ENCODE measurements at places on chromosomes 2 and 18. TPM values are rescaled to one million over a fixed set of nuclear protein-coding genes. Genes with fewer than 3 reads are reported as not detected.

- no peak for DNase-seq
Observed at GRCh38 chr2:207867056-207867455, 97.3 kb upstream of the FZD5 start.

GRCh38 chr18:49886891-49887764 is 73.8 kb upstream of the ACAA2 start:
- DNase-seq, result no peak

DNA sequence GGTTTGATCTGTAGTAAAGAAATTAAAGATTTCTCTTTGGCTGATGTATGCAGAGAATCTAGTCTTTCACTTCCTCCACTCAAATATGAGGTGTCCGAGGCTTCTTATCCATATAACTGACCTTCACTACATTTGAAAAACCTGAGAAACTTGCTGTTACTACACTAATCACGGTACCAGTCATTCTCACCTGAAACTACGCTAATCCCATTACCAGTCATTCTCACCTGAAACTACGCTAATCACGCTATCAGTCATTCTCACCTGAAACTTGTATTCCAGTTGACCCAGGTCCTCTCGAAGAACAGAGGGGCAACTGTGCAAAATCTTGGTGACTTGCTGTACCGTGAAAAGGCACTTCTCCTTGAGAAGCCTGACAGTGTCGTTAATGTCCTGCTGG is 5.1 kb downstream of the MTERF4 start:
- no peak for DNase-seq

DNA sequence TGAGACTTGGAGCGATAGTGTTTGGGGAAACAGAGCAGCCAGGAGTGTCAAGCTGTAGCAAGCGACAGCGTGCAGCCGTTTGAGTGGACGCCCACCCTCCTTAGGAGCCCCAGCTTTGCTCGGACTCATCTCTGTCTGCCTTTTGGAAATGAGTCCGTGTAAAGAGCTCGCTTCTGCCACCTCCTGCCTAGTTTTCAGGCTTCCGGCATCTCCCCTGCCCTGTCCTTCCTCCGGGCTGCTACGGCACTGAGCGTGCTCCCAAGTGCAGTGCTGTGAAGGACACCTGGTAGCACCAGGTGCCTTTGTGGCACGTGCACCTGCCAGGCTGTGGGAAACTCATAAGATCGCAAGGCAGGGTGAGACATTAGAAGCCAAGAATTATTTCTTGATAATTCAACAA is 117.1 kb downstream of the RNF144A start:
- DNase-seq, result no peak

GRCh38 chr2:205776139-205776538 is 93.8 kb downstream of the NRP2 start:
- no peak for DNase-seq

DNA sequence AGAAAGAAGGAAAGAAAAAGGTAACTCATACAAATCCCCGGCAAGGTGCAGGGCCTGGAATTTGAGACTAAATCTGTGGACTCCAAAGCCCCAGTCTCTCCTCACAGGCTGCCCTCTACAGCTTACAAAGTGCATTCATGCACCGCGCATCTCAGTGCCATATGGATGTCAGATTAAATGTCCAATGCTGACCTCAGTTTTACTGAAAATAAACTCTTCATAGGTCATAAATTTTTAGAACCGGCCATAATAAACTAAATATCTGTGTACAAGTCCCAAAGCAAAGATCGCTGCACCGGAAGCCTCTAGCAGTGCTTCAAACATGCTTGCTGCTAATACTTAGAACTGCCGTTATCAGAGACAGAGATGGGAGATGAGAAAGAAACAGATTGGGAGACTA is 17.7 kb downstream of the ST6GAL2 start:
- DNase-seq, result peak; percentile 31

The FAM124B gene
- 3.1 TPM for polyA plus RNA-seq

DNA sequence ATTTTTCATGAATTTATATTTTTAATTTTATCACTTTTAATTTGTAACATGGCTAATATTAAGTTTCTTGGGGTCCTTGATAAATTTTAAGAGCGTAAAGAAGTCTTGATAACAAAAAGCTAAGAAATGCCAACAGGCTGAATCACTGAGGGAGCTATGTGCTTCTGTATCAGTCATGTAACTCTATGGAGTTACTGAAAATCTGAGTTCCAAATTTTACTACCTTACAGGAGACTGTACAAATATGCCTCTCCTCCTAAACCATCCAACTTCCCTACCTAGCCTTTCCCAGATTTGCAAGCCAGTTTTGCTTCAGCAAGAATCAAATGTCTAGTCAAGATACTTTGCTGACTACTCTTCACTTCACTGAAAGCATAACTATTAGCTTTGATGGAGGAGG is 35.7 kb downstream of the FEZ2 start:
- DNase-seq, result no peak

The SETBP1 gene
- polyA plus RNA-seq, result 27.4 TPM

The CGREF1 gene
- polyA plus RNA-seq, result 5.0 TPM

- no peak for DNase-seq
Observed at GRCh38 chr2:105243961-105244360, 2.4 kb downstream of the GPR45 start.

The CCDC148 gene
- 7.8 TPM for polyA plus RNA-seq

DNA sequence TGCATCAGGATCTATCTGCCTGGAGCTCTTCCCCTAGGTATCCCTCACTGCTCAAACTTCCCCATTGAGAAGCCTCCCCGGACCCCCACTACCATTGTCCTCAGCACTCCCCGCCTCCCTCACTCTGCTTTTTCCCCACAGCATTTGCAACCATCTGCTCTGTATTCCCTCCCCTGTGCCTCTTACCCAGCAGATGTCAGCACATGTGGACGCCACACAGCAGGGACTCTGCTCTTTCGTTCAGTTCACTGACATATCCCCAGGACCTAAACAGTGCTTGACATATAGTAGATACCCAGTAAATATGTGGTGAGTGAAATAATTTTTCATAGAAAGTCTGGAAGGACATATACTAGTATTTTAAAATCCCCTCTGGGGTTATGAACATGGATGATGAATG is 101.1 kb downstream of the TMEM247 start:
- no peak for DNase-seq

DNA sequence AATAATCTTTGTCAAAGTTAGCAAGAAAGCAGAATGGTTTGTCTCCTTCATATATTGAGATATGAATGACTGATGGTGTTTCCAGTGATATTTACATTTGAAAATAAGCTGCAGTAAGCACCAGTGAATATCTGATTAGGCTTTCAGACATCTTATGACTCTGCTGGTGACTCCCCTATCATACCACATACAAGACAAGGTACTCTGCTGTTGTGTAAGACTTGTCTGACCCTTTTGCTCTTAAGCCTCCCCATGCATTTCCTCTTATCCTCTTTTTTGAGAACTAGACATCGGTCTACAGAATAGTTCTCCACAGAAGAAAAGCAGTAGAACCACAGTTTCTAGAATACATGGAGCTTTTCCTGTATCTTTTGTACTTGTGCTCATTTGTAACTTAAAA is 9.3 kb downstream of the POLI start:
- DNase-seq, result no peak

Data from right renal pelvis (tissue), 4 donors.